Muscle of leg (tissue), 16 donors: ENCODE measurements at places on chromosomes 2 and 18. TPM values are rescaled to one million over a fixed set of nuclear protein-coding genes. Genes with fewer than 3 reads are reported as not detected.

Gene OXER1
- polyA plus RNA-seq, result 5.0 TPM

Gene GALNT3
- polyA plus RNA-seq, result 0.83 TPM

Gene SERPINB4
- polyA plus RNA-seq, result 0.34 TPM

Gene RGPD8
- polyA plus RNA-seq, result 2.6 TPM

Gene EDAR
- polyA plus RNA-seq, result 0.11 TPM

Gene CYP27A1
- polyA plus RNA-seq, result 17.7 TPM

DNA sequence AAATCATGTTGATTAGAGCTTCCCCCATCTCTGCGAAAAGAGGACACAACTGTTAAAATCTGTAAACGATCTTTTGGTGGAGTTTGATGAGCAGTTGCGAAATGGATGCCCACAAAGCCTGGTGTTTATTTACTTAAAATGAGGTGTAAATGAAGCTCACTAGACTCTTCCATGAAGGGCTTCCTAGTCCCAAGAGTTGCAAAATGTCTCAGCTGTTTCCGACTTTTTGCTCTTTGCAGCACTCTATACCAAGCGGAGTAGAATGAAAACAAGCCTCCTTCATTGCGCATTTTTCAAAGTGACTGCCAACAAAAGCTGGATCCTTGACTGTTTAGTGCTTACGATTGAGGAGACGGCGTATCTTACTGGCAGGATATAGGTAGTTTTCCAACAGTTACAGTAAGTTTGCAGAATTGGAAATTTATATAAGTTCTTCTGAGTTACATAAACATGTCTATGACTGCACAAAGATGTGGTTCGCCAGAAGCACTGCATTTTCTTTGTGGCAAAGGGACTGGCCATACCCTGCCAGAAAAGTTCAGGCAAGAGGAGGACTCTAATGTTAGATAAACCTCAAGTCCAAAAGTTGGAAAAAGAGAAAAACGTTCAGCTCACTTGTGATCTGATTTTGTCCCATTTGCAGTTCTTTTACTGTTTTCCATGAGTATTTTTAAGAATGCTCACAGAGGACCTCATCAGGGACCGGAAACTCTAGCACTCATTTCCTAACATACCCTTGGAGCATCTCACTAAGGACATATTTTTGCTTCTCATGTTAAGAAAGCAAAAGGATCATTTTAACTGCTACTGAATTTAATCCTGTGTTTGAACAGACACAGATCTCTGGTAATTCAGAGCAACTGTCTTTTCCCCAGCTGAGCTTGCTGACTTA is 42.7 kb downstream of the COLEC12 start:
- peak overlapping the region; percentile 96 for H3K27ac ChIP-seq
- no peaks in the 10 kb centered on the region for H3K27me3 ChIP-seq
- H3K4me3 ChIP-seq, result no peak overlapping the region
- H3K36me3 ChIP-seq, result no peaks in the 10 kb centered on the region
- peak; percentile 93 for DNase-seq

- no peaks in the 10 kb centered on the region for H3K36me3 ChIP-seq
- DNase-seq, result peak; percentile 43
- peaks cover 20% of the 10 kb centered on the region for H3K27me3 ChIP-seq
- H3K27ac ChIP-seq, result peak overlapping the region; percentile 59
- peak overlapping the region; percentile 44 for H3K4me3 ChIP-seq
- H3K4me1 ChIP-seq, result peaks cover 26% of the 10 kb centered on the region
Measured at GRCh38 chr2:8684878-8685696, 3.2 kb downstream of the ID2 start.

DNA sequence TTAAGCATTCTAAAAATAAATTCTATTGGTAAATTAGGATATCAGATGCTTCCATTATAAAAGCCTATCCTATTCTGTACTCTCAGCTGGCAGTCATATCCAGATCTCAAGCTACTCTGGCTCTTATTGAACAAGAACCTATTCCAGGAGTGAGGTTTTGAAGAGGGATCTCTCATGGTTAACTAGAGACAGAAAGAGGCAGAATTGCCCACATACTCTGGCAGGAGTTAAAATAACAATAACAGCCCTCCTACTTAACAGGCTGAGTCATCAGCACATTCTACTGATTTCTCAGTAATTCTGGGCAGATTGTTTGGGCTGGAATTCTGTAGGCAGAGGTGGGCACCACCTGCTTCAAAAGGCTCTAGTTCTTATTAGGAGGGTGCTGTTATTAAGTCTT is 142.0 kb upstream of the UNC80 start:
- no peaks in the 10 kb centered on the region for H3K27me3 ChIP-seq
- no peaks in the 10 kb centered on the region for H3K36me3 ChIP-seq
- no peak overlapping the region for H3K4me3 ChIP-seq

- no peak overlapping the region for H3K4me3 ChIP-seq
- no peak for DNase-seq
- H3K4me1 ChIP-seq, result no peaks in the 10 kb centered on the region
- H3K27ac ChIP-seq, result no peak overlapping the region
- no peaks in the 10 kb centered on the region for H3K27me3 ChIP-seq
- peaks cover 7% of the 10 kb centered on the region for H3K36me3 ChIP-seq
Measured at GRCh38 chr2:29174937-29175336, 59.7 kb downstream of the CLIP4 start.

- no peaks in the 10 kb centered on the region for H3K36me3 ChIP-seq
- peaks cover 3% of the 10 kb centered on the region for H3K27me3 ChIP-seq
- H3K4me3 ChIP-seq, result no peak overlapping the region
- H3K27ac ChIP-seq, result no peak overlapping the region
- no peak for DNase-seq
Measured at GRCh38 chr2:20143263-20143662, 81.7 kb downstream of the SDC1 start.

- no peak overlapping the region for H3K27ac ChIP-seq
- DNase-seq, result no peak
- H3K4me3 ChIP-seq, result no peak overlapping the region
- no peaks in the 10 kb centered on the region for H3K36me3 ChIP-seq
Measured at GRCh38 chr2:39918886-39919285, 139.8 kb upstream of the THUMPD2 start.

DNA sequence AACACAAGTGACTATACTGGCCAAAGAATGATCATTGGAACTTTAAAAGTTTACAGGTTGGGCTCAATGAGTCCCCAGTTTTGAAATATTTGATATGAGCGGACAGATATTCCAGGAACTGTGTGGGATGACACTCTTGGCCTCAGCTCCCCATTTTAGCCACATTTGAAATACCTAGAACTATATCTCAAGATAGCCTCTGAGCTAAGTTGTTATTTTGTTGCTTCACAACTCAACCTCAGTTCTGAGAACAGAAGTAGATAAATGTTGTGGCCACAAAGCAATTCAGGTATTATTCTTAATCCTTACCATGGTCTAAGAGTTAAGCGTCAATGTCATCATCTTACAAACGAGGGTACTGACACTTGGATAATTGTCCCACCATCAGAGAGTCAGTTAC is 172.2 kb upstream of the SETBP1 start:
- H3K27me3 ChIP-seq, result no peaks in the 10 kb centered on the region
- no peak overlapping the region for H3K27ac ChIP-seq
- no peak for DNase-seq
- no peaks in the 10 kb centered on the region for H3K36me3 ChIP-seq
- no peak overlapping the region for H3K4me3 ChIP-seq

DNA sequence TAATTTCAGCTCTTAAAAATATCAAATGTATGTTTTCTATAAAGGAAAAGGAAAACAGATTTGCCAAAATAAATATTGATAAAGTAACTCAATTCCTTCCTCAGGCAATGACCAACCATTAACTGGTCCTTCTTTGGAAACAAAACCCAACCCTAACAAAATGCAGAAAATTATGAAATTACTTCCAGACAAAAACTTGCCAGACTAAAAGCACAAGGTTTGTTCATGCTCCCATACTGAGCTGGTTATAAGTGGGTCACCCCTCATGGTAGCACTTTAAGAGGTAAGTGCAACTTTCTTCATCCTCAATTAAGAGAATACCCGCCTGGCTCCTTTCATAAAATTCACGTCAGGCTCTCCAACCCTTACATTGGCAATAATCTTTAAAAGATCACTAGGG is 31.1 kb upstream of the TTC32 start:
- no peaks in the 10 kb centered on the region for H3K27me3 ChIP-seq
- no peak for DNase-seq
- no peak overlapping the region for H3K4me3 ChIP-seq
- no peaks in the 10 kb centered on the region for H3K4me1 ChIP-seq

GRCh38 chr18:55764386-55764785 is 176.4 kb upstream of the TCF4 start:
- H3K36me3 ChIP-seq, result no peaks in the 10 kb centered on the region
- peaks cover 7% of the 10 kb centered on the region for H3K4me1 ChIP-seq
- no peak overlapping the region for H3K4me3 ChIP-seq
- H3K27me3 ChIP-seq, result no peaks in the 10 kb centered on the region

DNA sequence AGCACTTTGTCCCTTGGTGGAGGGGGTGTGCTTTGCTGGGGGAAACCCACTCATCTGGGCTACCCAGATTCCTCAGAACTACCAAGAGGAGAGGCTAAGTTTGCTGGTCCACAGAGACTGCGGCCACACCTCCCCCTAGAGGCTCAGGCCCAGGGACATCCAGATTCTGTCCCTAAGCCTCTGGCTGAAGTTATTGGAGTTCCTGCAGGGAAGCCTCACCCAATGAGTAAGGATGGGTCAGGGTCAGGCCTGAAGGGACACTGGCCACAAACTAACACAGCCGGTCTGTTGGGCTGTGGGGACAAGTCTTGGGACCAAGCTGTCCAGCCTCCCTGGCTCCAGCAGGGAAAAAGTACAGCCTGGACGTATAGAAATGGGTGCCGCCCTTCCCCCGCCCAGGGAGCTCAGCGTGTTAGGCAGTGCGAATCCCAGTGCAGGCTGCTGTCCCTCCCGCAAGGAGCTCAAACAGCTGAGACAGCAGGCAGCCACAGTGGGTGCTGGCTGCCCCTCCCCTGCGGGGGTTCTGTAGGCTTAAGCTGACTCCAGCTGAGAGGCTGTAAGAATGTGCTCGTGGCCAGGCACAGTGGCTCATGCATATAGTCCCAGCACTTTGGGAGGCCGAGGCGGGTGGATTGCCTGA is 86.9 kb upstream of the ARL5A start:
- no peak overlapping the region for H3K27ac ChIP-seq
- H3K36me3 ChIP-seq, result no peaks in the 10 kb centered on the region
- no peak overlapping the region for H3K4me3 ChIP-seq
- no peaks in the 10 kb centered on the region for H3K27me3 ChIP-seq
- no peaks in the 10 kb centered on the region for H3K4me1 ChIP-seq

- H3K36me3 ChIP-seq, result peaks cover 33% of the 10 kb centered on the region
- H3K27me3 ChIP-seq, result no peaks in the 10 kb centered on the region
- no peak overlapping the region for H3K27ac ChIP-seq
- no peaks in the 10 kb centered on the region for H3K4me1 ChIP-seq
Measured at GRCh38 chr2:151465771-151466170, 56.1 kb downstream of the RIF1 start.

- no peaks in the 10 kb centered on the region for H3K27me3 ChIP-seq
- peak; percentile 56 for DNase-seq
- H3K27ac ChIP-seq, result no peak overlapping the region
- H3K36me3 ChIP-seq, result no peaks in the 10 kb centered on the region
- no peak overlapping the region for H3K4me3 ChIP-seq
- H3K4me1 ChIP-seq, result peaks cover 3% of the 10 kb centered on the region
Measured at GRCh38 chr2:14901737-14902136, 269.2 kb downstream of the LRATD1 start.

DNA sequence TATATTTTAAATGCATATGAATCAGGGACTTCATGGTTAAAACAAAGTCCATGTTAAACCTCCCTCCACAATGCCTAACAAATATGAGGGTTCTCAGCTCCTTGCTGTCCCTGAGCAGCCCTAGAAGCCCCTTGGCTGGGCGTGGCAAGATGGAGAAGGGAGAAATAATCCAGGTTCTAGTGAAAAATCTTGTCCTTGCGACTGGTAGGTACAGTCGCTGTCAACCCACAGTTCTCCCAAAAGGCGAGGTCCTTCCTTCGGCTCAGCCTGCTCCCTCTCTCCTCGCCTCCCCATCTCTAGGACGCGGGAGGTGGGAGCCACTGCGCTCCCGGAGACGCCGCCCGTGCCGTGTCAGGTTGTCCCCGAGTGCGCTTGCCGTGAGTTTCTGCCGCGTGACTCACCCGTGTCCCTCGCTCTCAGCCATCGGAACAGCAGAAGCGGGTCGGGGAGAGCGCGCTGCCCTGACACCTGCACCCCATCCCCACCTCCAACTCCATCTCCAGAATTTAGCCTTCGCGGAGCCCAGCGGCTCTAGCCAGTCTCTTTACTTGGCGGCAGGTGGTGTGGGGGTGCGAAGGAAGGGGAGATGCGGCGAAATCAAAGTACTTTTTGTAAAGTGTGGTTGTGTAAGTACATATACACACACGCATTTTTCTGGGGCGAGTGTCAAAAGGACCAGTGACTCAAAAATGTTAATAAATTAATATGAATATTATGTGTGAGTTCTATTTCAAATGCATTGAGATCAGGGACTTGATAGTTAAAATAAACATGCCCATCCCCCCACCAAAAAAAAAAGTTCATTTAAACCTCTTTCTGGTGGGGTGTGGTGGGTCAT is 65.1 kb upstream of the TMEM17 start:
- no peaks in the 10 kb centered on the region for H3K36me3 ChIP-seq
- H3K27me3 ChIP-seq, result peaks cover 15% of the 10 kb centered on the region
- no peak overlapping the region for H3K4me3 ChIP-seq
- H3K4me1 ChIP-seq, result peaks cover 6% of the 10 kb centered on the region
- DNase-seq, result peak; percentile 15

DNA sequence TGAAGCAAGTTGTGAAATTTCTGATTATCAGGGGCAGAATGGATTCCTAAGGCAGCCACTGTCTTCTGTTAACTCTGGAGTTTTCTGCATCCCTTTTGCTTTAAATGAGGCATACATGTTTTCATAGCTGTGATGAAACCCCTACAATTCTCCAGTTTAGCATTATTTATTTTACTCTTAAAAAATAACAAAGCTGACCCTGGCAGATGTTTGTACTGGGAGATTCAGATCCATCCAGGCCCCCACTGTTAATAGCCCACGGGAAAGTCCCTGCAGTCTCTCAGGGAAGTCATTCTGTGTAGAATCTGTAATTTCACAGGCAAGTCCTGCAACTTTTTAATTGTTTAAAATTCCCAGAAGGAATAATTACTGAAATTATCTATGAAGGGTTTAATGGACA is 353 bp upstream of the SULT1C4 start:
- H3K27me3 ChIP-seq, result no peaks in the 10 kb centered on the region
- H3K27ac ChIP-seq, result peak overlapping the region; percentile 91
- H3K36me3 ChIP-seq, result peaks cover 2% of the 10 kb centered on the region
- H3K4me3 ChIP-seq, result peak overlapping the region; percentile 50
- DNase-seq, result no peak

DNA sequence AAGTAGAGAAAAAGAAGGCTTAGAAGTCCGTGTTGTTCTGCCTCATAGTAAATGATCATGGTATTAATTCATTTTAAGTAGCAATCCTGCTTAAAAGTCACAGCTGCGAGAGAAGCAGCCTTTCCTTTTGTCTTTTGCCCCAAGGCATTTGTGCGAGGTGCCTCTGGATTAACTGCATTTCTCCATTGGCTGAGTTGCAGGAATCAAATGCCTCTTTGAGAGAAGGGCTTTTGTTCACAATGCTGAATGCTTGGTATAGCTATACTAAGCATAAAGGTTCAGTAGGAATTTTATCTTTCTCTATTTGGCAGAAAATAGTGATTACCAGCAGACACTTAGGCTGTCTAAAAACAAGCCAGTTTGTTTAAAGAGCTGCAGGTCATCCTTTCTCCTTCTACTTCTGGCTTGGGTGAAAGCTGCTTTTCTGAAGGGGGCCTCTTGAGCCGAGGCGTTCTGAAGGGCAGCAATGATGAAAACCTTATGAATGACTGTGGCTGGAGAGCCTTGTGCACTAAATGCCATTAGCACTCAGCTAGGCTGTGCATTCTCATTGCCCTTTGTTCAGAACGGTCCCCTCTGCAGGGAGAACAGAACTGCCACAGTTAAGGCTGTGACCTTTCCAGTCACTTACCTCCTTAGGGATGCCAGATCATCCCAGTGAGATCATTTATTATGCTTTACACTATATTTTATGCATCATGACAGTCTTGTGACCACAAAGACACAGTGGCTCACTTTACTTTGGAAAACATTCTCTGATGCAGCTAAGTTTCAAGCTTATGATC is 68.8 kb upstream of the TMEM87B start:
- no peak overlapping the region for H3K4me3 ChIP-seq
- no peak overlapping the region for H3K27ac ChIP-seq
